ENCODE measurements at places on chromosomes 12 and 14.

DNA sequence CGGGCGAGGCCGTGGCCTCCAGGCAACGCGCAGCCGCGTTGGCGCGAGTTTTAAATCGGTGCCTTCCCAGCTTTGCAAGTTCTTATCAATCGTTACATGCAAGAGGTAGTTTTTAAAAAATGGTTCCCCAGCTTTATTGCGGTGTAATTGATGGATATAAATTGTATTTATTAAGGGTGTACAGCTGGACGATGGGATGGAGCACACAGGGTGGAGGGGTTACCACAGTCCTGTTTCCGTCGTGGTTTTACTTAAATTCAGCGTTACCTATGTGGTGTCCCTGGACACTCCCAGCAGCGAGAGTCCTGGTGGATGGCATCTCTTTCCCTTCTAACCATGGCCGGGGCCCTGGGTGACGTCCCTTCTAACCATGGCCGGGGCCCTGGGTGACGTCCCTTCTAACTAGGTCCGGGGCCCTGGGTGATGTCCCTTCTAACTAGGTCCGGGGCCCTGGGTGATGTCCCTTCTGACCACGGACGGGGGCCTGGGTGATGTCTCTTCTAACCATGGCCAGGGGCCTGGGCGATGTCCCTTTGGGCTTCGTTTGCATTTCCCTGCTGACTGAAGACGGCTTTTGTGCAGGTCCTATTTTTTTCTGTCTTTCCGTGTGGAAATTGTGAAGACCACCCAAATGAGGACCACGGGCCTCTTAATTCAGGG, 97.9 kb downstream of the TNFAIP2 start:
- DNase-seq: no peak

GRCh38 chr14:98227000-98227726, 1044.8 kb downstream of the BCL11B start:
- peak; percentile 63 for DNase-seq

DNA sequence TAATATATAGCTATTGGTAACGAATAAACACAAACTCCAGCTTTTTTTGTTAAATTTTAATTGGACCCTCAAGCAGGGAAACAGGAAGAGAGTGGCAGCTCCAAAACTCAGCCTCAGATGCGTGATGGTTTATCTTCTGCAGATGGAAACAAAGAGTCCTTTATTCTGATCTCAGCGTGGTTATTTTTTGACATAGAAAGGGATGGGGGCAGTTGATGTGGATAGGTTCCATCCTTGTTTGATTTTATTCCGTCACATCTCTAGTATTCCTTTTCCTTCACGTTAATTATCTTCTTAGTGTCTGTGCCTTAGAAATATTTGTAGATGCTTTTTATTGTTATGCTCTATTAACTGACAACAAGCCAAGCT, 447.6 kb upstream of the SEL1L start:
- no peak for DNase-seq

GRCh38 chr14:72311516-72311915, 379.3 kb downstream of the RGS6 start:
- DNase-seq: no peak
